ENCODE measurements at places on chromosomes 5 and 9. TPM values are rescaled to one million over a fixed set of nuclear protein-coding genes. Genes with fewer than 3 reads are reported as not detected.

The SLC36A2 gene
- total RNA-seq, result not detected

The QRFP gene
- total RNA-seq, result not detected

The DAP gene
- 279 TPM for total RNA-seq

The MOCS2 gene
- 24.4 TPM for total RNA-seq

The GRIN1 gene
- not detected for total RNA-seq

- DNase-seq, result no peak
Measured at GRCh38 chr5:135487839-135488514, 35.8 kb upstream of the TIFAB start.

The FOXD4L6 gene
- 0.20 TPM for total RNA-seq

DNA sequence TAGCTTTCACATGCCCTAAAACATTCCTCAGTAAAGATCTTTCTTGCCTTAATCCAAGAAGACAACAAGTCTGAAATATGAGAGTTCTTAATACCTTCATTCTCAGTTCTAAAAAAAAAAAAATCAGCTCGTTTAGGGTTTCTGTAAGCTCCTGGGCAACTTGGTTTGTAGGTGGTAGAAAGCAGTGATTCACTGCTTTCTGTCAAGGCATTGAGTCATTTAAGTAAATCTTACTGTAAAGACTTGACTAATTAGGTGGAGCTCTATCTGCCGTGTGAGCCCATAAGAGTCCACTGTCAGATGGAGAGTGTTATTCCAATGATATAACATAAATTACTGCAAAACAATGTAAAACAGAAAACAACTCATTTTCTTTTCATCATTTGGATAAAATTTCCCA lies 56.1 kb upstream of the MAST4 start:
- DNase-seq, result no peak

The STARD4 gene
- total RNA-seq, result 6.4 TPM

The TICAM2 gene
- 1.8 TPM for total RNA-seq

DNA sequence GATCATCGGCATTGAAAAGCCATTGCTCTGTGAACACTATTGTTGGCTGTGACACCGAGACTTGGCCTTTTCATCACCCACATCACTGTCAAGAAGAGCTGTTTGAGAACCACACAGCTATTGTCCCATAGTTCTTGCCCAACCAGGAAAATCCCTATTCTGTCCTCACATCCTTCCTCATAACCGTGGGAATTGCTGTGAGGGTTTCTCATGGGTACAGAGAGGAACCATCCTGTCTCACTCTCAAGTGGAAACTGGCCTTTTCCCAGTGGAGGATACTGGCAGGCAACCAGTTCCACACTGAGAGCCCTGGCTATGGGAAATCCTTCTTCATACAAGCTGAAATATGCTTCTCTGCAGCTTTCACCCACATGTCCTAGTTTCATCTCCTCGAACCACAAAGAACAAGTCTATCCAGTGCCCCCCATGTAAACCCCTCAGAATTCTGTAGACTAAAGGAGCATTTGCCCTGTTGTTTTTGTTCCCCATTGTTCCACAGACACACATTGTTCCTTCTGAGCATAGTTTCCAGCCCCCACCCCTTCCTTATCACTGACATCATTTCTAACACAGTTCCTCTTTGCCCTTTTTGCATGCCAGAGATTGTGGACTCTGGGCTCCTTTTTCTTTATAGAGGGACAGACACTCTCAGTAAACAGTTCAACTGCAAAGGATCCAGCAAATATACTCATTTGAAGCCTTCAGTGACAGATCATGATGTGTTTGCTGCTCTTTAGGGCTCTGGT lies 57.8 kb upstream of the C5orf46 start:
- no peak for DNase-seq

DNA sequence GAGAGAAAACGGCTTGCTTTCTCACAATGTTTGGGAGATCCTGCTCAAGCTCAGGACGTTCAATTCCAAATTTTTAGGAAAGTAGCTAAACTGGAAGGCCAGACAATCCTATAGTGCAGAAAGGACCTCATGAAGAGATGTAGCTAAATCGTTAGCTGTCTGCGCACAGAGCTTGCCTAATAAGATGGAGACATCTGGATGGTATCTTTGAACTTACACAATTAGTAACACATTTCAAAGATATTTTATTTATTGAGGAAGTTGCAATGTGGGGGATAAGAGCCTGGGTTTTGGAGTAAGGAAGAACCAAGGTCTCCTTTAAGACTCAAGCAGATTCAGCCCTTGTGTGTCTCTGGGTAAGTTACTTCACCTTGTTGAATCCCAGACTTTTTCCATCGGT lies 28.6 kb upstream of the RAB14 start:
- no peak for DNase-seq

The NUTM2F gene
- 0.15 TPM for total RNA-seq

- DNase-seq, result no peak
Measured at GRCh38 chr5:110545716-110546115, 180.8 kb downstream of the TMEM232 start.

- DNase-seq, result no peak
Measured at GRCh38 chr9:120621941-120622340, 42.0 kb upstream of the CDK5RAP2 start.

Measured in PC-9 (cell line).